ENCODE measurements at places on chromosomes 3 and 15.

GRCh38 chr3:35832140-35832571, 192.8 kb downstream of the ARPP21 start:
- no peak for DNase-seq

DNA sequence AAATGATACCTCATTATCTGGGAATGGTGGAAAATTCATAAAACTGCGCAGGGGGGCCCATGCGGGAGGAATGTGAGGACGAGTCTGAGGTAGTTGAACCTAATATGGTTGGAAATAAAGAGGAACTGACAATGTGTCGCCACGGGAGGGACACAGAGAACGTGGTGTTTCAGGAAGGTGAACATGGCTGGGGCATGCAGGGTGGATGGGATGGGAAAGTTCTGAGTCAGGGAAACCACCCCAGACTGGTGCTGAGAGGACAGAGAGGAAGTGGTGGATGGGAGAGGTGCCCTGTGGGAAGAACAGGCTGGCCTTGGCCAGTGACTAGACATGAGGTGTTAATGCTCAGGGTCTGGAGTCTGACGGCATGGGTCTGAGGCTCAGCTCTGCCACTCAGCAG, 137.1 kb upstream of the WNT5A start:
- DNase-seq: no peak

DNA sequence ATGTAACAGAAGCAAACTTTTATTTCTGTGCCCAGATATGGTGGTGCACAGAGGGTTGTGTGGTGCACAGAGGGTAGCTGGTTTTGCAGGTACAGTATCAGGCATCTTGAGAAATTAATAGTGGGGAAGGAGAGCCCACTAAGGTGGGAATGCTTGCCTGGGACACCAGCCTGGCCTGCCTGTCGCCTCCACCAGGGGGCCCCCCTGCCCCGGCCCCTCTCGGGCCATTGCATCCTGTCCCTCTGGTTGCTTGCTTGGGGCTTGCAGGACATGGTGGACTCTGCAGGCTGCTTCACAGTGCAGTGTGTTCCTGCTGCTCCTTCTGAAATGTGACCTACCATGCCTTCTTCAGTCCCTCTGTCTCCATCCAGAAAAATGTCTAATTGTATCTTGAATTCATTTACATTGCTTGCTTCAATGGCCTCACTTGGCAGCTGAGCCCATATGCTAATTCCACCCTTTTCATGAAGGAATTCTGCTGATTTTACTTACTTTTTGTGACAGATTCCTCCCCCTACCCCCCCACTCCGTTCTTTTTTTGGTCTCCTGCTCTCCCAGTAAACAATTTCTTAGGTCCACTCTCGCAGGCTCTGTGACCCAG, 73.6 kb downstream of the EEFSEC start:
- DNase-seq: no peak

- DNase-seq: no peak
These were observed 41.9 kb upstream of the PEX5L start for GRCh38 chr3:180078592-180078991.

DNA sequence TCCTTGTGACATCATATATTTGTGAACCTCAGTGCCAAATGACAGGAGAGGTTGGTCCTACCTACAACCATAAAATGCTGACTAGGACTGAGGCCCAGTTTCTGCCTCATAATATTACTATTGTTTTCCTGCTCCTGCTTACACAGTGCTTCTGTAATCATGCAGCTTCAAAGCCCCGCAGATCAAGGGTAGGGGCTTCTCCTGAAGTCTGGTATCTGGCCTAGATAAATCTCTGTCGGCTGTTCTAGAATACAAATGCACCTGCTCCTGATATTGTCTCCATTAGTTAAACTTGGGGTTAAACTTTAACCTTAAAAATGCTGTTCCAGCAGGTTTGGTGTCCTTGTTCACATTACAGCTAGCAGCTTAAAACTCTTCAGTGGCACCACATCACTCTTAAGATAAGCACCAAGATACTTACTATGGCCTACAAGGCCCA, 552.4 kb downstream of the TUSC7 start:
- no peak for DNase-seq

DNA sequence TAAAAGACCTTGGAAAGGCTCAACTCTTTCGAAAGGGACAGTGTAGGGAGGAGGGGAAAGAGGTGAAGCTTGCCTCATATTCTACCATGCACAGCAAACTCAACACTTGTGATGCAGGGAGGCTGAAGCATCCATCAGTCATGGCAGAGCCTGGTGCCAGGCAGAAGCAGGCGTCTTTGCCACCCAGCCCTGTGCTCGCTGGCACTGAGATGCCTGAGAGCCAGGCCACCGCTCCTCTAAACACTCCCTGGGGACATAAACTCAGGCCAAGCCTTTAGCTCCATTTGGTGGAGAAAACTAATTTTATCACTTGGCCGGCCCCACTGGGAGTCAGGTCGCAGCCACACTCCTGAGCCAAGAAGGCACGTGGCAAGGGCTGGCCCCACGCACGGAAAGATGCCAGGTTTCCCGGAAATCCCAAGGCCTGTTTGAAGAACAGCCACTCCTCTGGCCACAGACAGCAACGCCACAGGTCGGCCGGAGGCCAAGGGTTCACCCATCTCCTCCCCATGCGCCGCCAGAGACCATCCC, 30.7 kb downstream of the XXYLT1 start:
- DNase-seq: no peak

DNA sequence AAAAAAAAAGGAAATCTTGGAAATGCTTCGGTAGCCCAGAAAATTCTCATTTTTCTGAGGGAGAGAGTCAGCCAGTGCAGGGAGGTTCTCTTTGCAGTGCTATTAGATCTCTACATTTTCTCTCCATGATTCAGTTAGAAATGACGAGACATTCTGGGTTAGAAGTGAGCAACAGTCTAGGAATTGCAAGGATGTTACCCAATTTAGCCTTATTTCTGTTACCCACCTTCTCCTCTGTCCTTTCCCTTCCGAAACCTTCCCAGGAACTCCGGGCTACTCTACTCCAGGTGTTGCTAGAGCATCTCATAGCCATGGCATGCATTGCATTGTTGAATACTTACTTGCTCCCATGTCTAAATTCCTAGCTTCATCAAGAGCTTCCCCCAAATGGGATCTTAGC, 106.8 kb downstream of the EDEM1 start:
- DNase-seq: no peak

GRCh38 chr3:100299016-100299415, 35.5 kb upstream of the NIT2 start:
- no peak for DNase-seq

GRCh38 chr3:122305818-122306621, 19.0 kb upstream of the CSTA start:
- no peak for DNase-seq

- no peak for DNase-seq
These were observed 163.6 kb downstream of the CTNNB1 start for GRCh38 chr3:41362638-41363559.

GRCh38 chr3:73561494-73561893, 63.2 kb downstream of the PDZRN3 start:
- no peak for DNase-seq

GRCh38 chr15:33169625-33170024, 24.9 kb downstream of the FMN1 start:
- no peak for DNase-seq

- DNase-seq: no peak
These were observed 408.8 kb downstream of the OCA2 start for GRCh38 chr15:27690290-27690689.

- DNase-seq: no peak
These were observed 47.2 kb upstream of the TEX55 start for GRCh38 chr3:119098619-119099222.

GRCh38 chr3:115478359-115478758, 145.0 kb upstream of the GAP43 start:
- DNase-seq: no peak
